KBM-7 (cell line): ENCODE measurements at places on chromosomes 6 and 20.

- DNase-seq = no peak
Measured at GRCh38 chr6:88872962-88873361, 90.5 kb downstream of the RNGTT start.

DNA sequence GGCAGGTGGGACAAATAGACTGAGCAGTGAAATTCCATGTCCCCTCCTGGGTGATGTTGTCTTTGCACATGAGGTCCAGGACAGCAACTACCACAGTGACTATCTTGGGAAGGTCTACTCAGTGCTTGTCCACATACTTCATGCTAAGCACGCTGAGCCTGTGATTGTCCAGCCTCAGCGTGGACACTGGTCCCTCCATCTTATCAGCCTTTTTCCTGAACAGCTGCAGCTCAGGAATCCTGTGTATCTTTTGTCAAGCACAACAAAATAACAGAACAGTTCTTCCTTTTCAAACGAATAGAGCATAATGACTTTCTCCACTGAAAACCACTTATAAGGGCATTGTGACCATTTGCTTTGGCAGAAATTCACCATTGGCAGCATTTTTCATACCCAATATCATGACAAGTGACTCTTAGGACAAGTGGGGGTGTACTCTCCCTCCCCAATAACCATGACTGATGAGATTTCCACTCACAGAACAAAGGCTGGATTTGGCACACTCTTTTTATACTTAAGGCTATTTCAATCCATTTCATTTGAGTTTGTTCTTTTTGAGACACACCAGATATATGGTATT is 90.3 kb downstream of the FYN start:
- DNase-seq = no peak

DNA sequence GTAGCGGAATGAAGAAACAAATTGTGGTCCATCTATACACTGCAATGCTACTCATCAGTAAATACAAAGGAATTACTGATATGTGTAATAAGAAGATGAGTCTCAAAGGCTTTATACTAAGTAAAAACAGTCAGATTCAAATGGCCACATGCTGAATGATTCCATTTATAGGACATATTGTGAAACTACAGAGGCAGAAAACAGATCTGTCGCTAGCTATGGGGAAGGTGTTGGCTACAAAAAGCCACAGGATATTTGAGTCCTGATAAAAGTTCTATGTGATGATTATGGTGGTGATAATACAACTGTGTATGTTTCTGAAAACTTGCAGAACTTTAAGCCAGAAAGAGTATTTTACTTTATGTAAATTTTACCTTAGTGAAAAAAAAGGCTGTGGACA is 313.2 kb downstream of the HDGFL1 start:
- no peak for DNase-seq

- no peak for DNase-seq
Measured at GRCh38 chr20:48190757-48191156, 405.5 kb upstream of the SULF2 start.

DNA sequence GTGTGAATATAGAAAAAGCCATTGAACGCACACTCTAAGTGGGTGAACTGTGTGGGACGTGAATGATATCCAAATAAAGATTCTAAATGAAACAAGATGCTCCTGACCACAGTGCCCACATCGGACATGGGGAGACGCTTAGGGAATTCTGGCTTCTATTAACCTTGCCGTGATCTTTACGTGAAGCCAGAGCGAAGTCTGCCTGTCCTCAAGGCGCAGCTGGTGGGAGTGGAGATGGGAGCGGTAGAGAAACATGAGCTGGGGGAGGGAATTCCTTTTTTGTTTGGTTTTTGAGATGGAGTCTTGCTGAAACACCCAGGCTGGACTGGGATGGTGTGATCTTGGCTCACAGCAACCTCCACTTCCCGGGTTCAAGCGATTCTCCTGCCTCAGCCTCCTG is 46.0 kb downstream of the VSTM2L start:
- DNase-seq = no peak

GRCh38 chr6:15458021-15458459 is 204.8 kb downstream of the DTNBP1 start:
- DNase-seq = no peak

DNA sequence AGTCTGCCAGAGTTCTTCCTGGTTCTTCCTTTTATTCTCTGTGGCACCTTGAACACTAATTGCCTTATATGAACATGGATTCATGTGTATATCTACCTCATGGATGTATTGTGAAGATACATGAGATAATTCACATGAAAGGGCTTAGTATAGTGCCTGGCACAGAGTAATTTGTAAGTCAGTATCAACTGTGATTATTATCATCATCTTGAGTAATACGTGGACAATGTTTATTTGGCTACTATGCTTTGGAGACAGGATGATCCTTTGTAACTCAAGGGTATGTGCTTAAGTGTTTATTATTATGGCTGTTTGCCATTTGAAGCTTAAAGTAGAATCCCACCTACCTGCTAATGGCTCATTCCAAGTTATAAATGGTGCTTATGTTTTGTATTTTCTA is 16.0 kb downstream of the DOP1A start:
- no peak for DNase-seq

- DNase-seq = no peak
Measured at GRCh38 chr6:132651062-132651461, 7.9 kb downstream of the TAAR1 start.

- DNase-seq = no peak
Measured at GRCh38 chr6:72032086-72032485, 145.7 kb downstream of the RIMS1 start.

DNA sequence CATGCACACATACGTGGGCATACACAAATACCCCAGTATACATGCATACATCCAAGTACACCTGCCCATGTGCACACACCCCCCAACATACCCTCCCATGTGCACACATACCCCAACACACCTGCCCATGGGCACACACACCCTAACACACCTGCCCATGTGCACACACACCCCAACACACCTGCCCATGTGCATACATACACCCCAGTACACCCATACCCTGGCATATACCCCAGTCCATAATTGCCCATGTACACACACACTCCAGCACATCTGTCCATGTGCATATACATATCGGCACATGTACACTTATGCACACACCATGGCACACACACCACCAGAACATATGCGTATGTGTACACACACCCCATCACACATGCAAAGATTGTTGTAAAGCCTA is 475.2 kb downstream of the PREX1 start:
- no peak for DNase-seq

GRCh38 chr6:168103050-168103830 is 24.2 kb upstream of the FRMD1 start:
- DNase-seq = no peak

DNA sequence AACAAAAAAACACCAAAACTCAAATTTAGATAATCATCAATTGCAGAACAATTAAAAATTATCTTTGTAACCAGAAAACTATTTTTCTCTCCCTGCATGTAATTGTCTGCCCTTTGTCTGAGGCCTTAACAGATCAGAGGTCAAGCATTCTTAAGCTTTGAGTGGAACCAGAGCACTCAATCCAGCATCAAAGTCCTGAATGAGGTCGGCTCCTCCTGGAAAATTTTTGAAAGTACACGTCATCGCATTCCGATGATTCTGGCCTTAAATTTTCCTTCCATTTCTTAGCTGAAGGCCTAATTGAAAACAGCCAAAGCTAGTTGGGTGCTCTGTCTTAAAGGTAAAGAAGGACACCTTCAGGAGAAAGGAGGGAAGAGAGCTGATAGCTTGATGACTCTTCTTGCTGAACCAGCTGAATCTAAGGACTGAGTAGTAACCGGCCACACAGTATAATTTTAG is 510.2 kb upstream of the SULF2 start:
- no peak for DNase-seq

DNA sequence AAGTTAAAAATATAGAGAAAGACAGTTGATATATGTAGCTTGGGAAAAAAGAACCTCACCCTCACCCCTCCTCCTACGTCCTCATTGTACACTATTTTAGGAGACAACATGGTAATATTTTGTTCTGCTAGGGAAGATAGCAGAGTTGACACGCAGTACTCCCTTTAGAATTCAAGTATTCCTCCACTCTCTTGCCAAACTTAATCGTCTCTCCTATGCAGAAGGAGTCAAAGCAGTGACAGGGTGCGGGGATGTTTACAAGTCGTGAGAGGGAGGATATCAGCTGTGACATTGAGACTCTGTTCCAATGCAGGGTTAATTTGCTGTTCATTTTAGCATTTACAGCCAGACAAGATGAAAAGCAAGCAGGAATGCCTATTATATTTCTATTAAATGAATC is 97.5 kb downstream of the SOBP start:
- DNase-seq = no peak

DNA sequence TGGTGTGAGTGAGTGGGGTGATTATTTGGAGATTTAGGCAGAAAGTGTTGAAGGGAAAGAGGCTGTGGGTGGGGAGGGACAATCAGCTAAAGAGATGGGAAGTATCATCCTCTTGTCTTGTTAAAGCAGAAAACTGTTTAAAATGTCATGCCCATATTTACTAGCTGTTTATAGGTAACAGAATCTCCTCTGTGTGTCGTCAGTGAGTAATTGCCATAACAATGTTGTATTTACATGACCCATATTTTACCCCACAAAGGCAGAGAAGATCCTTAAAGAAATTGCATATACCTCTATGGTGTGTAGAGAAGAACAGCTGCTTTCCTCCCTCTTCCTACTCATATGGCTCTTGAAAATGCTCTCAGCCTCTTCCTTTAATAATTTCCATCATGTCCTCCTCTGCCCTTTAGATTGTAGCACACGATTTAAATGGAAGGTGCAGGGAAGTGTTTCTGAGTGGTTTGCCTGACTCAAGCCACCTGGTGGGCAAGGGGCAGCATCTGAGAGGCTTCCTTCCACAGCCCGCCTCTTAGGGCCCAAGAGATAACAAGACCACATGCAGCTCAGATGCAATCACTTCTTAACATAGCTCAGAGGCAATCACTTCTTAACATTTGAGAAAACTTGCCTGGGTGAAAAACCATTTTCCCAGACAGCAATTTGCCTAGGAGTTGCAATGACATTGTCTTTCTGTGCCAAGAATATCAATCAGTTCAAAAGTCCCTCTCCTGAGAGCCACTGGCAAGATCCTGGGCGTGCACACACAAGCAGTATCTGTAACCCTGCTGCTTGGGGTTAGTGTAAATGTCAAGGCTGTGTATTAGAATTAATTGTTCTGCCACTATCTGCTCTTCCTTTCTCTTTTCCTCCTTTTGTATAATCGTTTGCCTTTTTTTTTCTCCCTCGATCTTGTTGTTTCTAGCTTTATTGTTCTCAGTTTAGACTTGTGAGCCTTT is 44.1 kb upstream of the EDN1 start:
- no peak for DNase-seq

GRCh38 chr6:88107241-88107640 is 58.9 kb downstream of the CNR1 start:
- DNase-seq = no peak

GRCh38 chr6:148388521-148388920 is 45.9 kb downstream of the SASH1 start:
- no peak for DNase-seq

DNA sequence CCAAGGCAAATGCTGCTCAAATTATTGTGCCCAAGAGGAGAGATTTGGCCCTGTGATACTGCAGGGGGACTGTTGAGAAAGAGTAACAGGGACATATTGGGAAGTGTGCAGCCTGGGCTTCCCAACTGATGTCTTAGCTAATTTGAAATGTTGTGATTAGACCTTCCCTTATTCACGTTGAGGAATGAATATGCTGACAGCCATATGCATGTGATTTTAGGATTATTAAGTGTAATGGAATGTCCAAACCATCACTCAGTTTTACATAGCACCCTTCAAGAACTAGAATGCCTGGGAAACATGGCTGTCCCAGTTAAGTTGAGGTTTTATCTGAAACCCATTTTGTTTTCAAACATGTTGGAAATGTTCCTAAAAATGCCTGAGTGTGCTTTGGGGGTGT is 81.4 kb downstream of the CARMIL1 start:
- DNase-seq = no peak
